ENCODE measurements at places on chromosomes 2 and 18. TPM values are rescaled to one million over a fixed set of nuclear protein-coding genes. Genes with fewer than 3 reads are reported as not detected.

DNA sequence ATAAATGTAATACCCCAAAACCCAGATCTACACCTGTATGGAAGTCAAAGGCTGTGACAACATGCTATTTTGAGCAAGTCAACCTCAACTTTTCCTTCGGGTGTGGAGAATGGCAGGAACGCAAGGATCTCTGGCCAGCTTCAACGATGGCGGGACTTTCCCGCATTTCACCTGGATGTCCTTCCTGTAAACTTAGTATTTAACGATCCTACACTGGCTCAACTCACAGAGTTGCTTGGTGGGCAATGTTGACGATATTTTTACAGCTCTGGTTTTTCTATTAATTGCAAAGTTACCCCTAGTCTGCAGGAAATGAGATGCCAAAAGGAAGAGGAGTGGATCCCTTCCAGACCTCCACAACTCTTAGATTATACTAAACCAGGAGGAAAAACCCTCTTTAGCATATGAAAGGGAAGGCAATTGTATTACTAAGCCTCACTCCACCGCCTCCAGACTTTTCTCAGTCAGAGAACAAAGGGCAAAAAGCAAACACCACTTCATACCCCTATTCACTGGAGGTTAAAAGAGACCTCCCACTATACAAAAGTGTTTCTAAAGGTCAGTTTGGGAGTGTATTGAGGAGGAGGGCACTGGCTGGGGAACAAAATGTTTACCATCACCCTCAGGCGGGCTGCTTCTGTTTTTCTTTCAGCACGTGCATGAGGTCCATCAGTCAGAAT lies 56.5 kb upstream of the ACVR1 start:
- DNase-seq = peak; percentile 10
- H3K36me3 ChIP-seq = no peaks in the 10 kb centered on the region
- H3K27ac ChIP-seq = no peak overlapping the region
- no peaks in the 10 kb centered on the region for H3K4me1 ChIP-seq

DNA sequence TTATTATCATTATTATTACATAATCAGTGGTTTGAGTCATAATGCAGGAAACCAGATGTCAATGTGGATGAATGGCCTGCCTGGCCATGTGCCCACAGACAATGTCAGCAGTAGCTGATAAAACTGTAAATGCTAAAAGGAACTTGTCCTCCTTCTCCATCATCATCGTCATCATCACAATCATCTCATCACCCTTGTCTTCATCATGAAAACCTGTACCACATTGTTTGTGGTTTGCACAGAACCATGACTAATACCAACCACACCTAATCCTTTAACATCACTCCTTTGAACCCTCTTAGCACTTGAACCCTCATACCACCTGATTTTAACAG lies 96.0 kb downstream of the HNMT start:
- no peaks in the 10 kb centered on the region for H3K27me3 ChIP-seq
- H3K4me1 ChIP-seq = no peaks in the 10 kb centered on the region
- DNase-seq = no peak
- H3K36me3 ChIP-seq = no peaks in the 10 kb centered on the region
- H3K4me3 ChIP-seq = no peak overlapping the region

DNA sequence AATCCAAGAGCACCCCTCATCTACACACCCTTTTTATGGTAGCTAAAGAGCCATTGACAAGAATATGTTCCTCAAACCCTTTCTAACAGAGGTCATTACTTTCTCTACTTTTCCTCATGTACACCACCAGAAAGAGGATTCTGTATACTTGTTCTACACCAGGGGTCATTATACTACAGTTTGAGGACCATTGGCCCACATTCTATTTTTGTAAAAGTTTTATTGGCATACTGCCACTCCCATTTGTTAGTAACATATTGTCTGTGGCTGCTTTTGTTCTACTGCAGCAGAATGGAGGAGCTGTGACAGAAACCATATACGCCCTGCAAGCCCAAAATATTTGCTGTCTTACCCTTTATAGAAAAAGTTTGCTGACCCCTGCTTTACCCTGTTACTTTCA lies 14.3 kb downstream of the HTR2B start:
- no peak overlapping the region for H3K4me3 ChIP-seq
- H3K4me1 ChIP-seq = peaks cover 5% of the 10 kb centered on the region
- no peaks in the 10 kb centered on the region for H3K27me3 ChIP-seq
- DNase-seq = peak; percentile 77
- peaks cover 8% of the 10 kb centered on the region for H3K36me3 ChIP-seq

DNA sequence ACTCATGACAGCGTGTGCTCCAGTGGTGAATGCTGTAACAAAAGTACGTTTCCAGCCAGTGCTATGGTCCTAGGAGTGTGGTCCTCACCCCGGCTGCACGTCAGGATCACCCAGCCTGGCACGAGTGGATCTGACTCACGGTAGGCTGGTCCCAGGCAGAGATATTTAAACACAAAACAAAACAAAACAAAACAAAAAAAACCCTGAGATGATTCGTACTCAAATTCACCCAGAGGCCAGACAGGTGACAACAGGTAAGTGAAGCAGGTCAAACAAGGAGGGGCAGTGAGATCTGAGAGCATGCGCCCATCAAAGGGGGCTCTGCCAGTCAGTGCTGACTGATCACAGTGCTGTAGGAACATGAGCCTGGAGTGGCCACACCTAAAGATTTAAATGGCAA lies 43.2 kb downstream of the C2orf76 start:
- no peak overlapping the region for H3K4me3 ChIP-seq
- no peak for DNase-seq
- no peaks in the 10 kb centered on the region for H3K4me1 ChIP-seq
- no peaks in the 10 kb centered on the region for H3K36me3 ChIP-seq
- no peaks in the 10 kb centered on the region for H3K27me3 ChIP-seq

CYP27A1 gene
- total RNA-seq = 18.5 TPM

DSG1 gene
- total RNA-seq = not detected

Data from kidney (tissue), 22 donors.